ENCODE measurements at places on chromosomes 2 and 18.

GRCh38 chr18:33152376-33152775 is 288.1 kb downstream of the CCDC178 start:
- no peak for DNase-seq

GRCh38 chr2:75462206-75462605 is 98.5 kb downstream of the EVA1A start:
- no peak for DNase-seq

GRCh38 chr2:11559786-11560155 is 25.9 kb downstream of the GREB1 start:
- DNase-seq, result no peak

- peak; percentile 19 for DNase-seq
Measured at GRCh38 chr2:231483398-231484329, 19.4 kb upstream of the NCL start.

DNA sequence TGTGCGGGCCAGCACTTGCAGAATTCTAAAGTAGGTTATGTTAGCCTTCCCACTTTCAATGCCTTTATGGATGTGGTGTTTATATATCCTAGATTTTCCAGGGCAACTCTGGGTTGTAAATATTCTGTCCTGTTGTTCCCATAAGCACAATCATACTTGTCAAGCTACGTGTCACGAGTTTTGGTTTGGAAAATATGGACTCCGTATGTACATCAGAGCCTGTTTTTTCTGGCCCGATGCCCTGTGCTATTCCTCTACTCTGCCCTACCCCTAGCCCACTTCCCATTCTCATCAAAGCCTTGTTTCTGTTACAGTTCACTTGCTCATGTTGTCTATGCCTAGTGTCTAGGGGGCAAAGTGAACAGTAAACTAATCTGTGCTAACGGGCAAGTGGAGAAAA is 27.0 kb upstream of the ZEB2 start:
- DNase-seq, result no peak

GRCh38 chr2:65918760-65919187 is 486.4 kb upstream of the SPRED2 start:
- peak; percentile 7 for DNase-seq

DNA sequence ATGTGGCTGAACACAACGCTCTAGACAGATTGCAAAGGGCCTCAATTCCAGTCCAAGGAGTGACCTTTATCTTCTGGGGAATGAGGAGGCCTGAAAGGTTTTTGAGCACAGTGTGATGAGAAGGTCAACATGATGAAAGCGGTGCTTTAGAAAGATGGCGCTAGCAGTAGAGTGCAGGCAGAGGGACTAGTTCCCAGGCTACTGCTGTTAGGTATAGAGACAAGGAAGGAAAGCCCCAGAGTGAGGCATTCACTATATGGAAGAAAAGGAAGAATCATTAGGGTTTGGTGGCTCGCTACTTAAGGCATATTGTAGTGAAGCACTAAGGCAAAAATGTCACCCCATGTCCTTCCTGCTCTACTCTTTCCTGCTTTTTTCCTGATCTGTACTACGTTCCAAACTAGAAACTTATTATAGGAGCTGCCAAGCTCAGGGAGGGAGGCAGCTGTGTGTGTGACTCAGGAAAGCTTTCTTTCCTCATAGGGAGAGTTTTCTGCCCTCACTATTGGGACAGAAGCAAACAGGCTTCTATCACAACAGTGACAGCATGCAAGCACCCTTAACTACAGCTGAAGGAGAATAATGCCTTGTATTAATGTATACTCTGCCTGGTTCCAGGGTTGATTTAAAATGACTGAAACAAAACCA is 160.8 kb upstream of the CAVIN2 start:
- no peak for DNase-seq

GRCh38 chr2:191686729-191687128 is 8.8 kb downstream of the NABP1 start:
- DNase-seq, result peak; percentile 33

GRCh38 chr2:212180408-212181083 is 358.1 kb downstream of the ERBB4 start:
- no peak for DNase-seq

DNA sequence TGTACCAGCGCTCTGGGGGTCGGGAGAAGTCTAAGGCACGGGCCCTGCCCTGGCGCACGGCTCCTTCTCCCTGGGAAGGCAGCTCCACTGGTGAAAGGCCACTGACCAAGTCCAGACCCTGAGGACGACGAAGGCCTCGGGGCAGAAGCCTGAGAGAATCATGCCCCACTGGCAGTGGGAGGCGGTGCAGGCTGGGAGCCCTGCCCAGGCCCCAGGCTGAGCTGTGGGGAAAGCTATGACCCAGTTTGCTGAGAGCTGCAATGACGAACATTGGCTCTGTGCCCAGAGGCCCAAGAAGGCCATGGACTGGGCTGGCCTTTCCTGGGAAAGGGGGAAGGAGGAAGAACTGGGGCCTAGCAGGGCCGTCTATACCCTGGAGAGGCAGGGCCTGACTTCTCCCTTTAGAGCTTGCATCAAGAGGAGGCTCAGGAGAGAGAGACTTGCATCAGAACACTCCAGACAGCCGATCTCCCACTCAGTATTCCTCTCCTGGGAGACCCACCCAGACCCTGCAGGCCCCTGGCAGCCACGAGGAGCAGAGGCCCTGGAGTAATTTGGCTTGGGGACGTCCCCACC is 32.9 kb downstream of the HS1BP3 start:
- peak; percentile 21 for DNase-seq

GRCh38 chr2:161954103-161954502 is 119.9 kb downstream of the DPP4 start:
- DNase-seq, result no peak

- DNase-seq, result no peak
Measured at GRCh38 chr18:52936931-52937330, 596.9 kb downstream of the DCC start.

GRCh38 chr2:160096409-160096808 is 34.0 kb upstream of the PLA2R1 start:
- DNase-seq, result no peak

GRCh38 chr2:55883357-55883756 is 40.2 kb downstream of the EFEMP1 start:
- DNase-seq, result peak; percentile 49

GRCh38 chr2:74499267-74499939 is at the start of gene LBX2:
LBX2 (minus strand) TSS chr2:74499603; CDS start chr2:74499537, 66 bp downstream.
- DNase-seq, result peak; percentile 66

DNA sequence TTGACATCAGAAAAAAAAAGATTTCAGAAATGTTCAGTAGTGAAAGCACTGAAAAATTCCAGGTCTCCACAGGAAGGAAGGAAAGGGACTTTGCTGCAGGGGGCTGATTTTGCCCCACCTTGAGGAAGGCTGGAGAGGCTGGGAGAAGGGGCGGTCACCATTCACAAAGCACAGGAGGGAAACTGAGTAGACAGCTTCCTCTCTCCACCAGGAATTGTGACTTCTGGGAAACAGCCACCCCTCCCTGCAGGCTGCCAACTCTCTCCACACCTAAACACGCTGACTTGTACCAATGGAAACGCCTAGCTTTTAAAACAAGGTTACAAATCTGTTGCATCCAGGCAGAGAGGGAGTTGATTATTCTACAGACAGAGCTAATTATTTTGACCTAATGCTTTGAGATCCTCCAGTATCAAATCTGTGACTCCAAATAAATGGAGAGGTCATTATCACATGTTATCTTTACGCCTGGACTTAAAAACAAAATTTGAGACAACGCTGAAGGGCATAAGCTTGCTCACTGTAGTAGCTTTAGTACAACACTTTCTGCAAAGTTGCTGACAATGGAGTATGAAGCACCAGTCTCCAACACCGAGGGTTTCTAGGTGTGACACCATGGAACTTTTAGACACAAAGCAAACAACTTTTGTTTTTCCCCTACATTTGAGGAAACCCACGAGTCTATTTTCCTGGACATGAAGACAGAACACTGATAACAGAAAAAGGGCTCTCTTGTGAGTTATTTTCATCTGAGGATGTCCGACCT is 42.7 kb downstream of the EPHA4 start:
- DNase-seq, result no peak

- DNase-seq, result no peak
Measured at GRCh38 chr2:149653831-149654445, 66.4 kb upstream of the MMADHC start.

- no peak for DNase-seq
Measured at GRCh38 chr2:23698721-23699579, 228.0 kb downstream of the ATAD2B start.

DNA sequence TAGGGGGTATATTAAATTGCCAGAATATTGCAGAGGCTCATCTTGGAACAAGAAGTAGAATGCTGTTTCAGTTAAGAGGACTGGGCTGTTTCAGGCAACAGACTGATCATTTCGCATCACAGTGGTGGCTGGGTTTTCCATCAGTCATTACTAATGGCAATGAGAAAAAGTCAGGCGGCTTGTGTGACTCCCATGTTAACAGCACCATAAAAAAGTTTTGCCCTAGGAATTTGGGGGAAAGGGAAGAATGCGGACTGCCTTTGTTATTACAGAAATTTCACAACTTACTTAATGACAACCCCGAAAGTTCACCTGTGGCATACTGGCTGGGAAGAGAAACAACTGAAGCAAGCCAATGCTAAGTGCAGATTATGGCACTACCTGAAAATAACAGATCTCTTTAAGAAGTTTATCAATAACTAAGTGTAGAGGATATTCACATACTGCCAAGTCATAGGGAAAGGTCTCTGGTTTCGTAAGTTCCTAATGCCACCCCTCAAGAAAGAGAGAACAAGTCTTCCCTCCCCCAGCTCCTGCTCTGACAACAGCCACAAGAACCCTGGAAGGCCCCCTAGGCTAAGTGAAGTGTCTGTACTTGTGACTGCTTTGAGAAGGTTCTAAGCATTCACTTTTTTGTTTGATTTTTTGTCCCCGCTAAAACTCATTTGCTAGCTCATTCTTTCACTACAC is 40.5 kb upstream of the AP1S3 start:
- peak; percentile 7 for DNase-seq

GRCh38 chr2:43572244-43572643 is 23.6 kb downstream of the THADA start:
- DNase-seq, result no peak

DNA sequence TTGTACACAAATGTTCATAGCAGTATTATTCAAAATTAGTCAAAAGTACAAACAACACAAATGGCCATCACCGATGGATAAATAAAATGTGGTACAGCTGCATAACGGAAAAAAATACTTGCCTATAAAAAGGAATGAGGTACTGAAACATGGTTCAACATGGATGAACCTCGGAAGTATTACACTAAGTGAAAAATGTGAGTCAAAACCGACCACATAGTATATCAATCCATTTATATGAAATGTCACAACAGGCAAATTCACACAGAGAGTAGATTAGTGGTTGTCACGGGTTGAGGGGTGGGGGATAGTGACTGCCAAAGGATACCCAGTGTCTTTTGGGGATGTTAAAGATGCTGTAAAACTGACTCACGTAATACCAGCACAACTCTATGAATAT is 3.5 kb downstream of the SS18 start:
- DNase-seq, result no peak

DNA sequence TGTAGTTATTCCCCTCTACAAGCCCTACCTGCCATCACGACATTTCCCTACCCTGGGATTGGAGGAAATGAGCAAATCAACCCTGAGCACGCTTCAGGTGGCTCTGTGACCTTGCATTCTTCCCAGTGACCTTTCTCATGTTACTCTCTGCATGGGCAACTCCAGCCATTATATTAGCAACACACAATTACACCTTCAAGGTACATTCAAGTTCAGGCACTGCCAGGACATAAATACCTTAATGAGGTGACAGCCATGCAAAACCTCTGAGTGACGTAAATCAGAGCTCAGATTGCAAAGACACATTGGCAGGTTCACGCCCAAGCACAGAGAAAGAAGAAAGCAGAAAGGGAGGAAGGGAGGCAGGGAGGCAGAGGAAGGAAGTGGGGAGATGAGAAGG is 68.7 kb upstream of the ALK start:
- DNase-seq, result no peak

GRCh38 chr18:24885276-24885675 is 424.8 kb downstream of the HRH4 start:
- DNase-seq, result no peak

GRCh38 chr2:102315921-102316320 is 4.6 kb downstream of the IL1RL1 start:
- no peak for DNase-seq

- DNase-seq, result no peak
Measured at GRCh38 chr2:239811806-239812560, 213.2 kb downstream of the NDUFA10 start.

DNA sequence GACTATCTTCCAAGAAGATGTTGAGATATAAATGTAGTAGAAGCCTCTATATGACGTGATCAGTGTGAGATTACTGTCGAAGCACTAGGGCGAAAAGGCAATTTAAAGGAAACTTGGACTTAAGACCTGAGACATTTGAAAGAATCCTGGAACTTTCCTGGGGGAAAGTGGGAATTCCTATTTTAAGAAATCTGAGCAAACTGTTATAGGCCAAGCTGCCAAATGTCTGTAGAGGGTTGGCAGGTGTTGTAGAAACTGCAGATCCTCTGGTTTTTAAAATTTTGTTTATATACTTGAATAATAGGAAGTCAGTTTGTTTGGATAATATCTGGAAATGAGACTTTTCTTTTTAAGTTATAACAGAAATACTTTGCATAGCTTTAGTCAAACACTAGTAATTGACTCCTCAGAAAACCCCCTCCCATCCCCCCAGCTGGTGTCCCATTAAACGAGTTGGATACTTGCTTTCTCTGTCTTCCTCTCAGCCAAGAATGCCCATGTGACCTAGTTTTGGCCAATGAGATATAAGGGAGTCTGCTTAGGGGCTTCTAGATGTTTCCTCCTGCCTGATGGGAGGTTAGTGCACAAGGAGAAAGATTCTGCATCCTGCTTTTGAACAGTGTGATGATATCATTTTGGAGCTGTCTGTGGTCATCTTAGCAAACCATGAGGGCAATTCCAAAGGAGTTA is 61.2 kb downstream of the MOGAT1 start:
- DNase-seq, result no peak

- DNase-seq, result no peak
Measured at GRCh38 chr2:63628403-63628942, 39.7 kb downstream of the MDH1 start.

DNA sequence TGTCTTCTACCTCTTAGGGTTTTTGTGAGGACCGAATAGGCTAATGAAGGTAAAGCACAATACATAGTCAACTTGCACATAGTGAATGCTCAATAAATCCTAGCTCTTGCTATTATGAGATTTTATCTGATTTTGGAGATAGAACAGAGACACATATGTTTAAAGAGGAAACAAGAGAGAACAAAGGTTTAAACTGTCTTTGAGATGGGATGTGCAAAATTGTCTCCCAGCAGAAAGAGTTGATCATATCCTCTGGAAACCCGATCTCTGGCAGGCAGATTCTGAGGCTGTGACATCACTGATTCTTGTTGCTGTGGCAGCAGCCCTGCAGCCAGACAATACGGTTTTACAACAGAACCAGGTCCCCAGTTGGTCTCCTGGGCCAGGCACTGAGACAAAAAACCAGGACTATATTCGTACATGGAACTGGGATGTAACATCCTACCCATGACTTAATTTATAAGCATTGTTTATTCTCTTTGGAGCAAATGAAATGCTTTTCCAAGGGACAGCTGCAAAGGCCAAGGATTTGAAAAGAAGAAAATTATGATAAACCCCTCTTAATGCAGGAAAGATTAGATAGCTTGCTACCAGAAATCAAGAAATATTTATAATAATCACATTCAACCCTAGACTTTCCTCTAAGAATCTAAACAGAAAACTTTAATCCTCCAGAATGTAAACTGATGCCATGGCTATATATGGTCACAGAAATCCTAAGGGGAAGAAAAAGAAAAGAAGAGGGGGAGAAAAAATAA is 80.2 kb downstream of the SLC8A1 start:
- no peak for DNase-seq

Data from Kasumi-1 (cell line).